ENCODE measurements at places on chromosomes 5 and 9. TPM values are rescaled to one million over a fixed set of nuclear protein-coding genes. Genes with fewer than 3 reads are reported as not detected.

DNA sequence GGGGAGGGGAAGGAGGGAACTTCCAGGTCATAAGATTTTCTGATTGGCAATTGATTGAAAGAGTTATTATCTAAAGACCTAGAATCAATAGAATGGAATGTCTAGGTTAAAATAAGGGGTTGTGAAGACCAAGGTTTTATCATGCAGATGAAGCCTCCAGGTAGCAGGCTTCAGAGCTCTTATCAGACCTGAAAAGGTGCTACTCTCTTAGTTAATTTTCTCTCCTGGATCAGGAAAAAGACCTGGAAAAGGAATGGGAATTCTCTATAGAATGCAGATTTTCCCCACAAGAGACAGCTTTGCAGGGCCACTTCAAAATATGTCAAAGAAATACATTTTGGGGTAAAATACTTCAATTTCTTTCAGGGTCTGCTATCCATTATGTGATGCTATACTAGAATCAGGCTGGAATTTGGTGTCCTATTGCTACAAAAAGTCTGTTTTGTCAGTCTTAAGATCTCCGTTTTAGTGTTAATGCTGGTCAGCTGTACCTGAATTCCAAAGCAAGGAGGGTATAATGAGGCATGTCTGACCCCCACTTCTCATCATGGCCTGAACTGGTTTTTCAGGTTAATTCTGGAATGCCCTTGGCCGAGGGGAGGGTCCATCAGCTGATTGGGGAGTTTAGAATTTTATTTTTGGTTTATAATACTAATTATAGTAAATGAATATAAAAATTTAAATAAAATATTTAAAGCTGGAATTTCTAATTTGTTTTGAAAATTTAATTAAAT, 16.6 kb upstream of the STOM start:
- H3K27me3 ChIP-seq = no peaks in the 10 kb centered on the region

GRCh38 chr9:81141961-81142360, 547.4 kb downstream of the TLE1 start:
- H3K27ac ChIP-seq = no peak overlapping the region
- no peak overlapping the region for H3K4me3 ChIP-seq
- no peaks in the 10 kb centered on the region for H3K36me3 ChIP-seq
- no peaks in the 10 kb centered on the region for H3K4me1 ChIP-seq
- no peaks in the 10 kb centered on the region for H3K27me3 ChIP-seq
- DNase-seq = no peak

DNA sequence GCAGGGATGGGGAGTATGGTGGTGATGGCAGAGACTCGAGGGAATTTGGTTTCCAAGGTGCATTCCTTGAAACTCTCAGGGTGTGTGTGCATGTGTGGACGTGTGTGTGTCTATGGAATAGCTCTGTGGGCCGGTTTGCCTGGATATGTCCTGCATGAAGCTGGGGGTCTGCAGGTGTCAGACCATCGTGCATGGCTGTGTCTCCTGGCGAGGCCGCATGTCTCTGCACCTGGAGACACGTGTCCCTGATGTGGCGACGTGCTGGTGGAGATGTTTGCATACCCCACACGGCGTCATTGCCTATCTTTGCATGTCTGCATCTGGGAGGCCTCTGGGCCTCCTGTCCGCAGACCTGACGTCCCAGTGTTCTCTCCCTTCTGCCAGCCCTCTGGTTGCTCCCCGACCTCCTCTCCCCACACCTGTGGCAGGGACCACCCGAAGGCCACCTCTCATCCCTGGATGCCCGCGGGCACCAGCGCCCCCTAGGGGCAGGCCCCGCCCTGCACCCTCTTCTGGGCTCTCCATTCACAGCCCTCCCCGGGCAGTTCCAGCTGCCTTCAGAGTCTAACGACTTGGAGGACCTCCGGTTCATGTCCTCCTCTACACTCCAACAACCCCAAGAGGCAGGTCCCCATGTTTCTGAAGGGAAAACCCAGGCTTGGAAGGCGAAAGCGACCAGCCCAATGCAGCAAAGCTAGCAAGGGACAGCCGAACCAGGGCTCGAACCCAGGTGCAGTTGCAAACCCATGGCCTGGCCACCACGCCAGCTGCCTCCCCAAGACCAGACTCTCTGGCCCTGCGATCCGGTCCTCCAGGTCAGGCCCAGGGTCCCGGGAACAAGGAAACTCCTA, 88.6 kb downstream of the LMX1B start:
- no peaks in the 10 kb centered on the region for H3K36me3 ChIP-seq
- H3K27me3 ChIP-seq = no peaks in the 10 kb centered on the region
- H3K27ac ChIP-seq = no peak overlapping the region
- H3K4me1 ChIP-seq = no peaks in the 10 kb centered on the region

GRCh38 chr5:107483231-107484024, 187.3 kb downstream of the EFNA5 start:
- no peak overlapping the region for H3K4me3 ChIP-seq
- H3K4me1 ChIP-seq = peaks cover 12% of the 10 kb centered on the region
- H3K27me3 ChIP-seq = no peaks in the 10 kb centered on the region

- H3K36me3 ChIP-seq = peaks cover 2% of the 10 kb centered on the region
- H3K4me3 ChIP-seq = no peak overlapping the region
- no peak for DNase-seq
- H3K27ac ChIP-seq = no peak overlapping the region
These were observed 91.5 kb downstream of the SMARCA2 start for GRCh38 chr9:2106666-2107065.

DNA sequence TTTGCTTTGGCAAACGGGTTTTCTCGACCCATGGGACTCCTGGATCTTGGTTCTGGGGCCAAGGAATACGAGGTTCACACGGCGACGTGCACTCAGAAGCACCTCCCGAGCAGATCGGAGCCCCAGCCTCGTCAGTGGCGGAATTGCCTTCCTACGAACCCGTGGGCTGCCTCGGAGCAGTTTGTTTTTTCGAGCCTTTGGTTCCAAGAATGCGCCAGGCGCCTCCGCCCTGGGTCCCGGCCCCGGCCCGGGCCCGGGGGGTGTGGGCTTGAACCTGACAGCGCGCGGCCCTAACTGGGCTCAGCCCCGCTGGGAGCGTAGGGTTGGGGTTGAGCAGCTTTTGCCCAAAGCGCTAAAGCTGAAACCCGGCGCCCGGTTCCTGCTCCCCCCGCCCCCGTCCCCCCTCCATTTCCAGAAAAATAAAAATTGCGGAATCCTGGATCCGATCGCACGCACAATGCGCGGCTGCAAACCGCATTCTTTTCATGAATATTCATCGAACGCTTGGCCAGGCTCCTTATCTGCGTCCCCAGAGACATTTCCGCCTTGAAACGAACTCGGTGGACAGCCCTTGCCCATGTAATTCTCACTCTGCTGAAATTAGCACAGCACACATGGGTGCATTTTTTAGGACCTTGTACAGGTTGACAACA, 1.0 kb downstream of the BASP1 start:
- peak overlapping the region; percentile 86 for H3K27ac ChIP-seq
- DNase-seq = peak; percentile 56
- no peaks in the 10 kb centered on the region for H3K36me3 ChIP-seq
- peaks cover 24% of the 10 kb centered on the region for H3K4me1 ChIP-seq
- H3K27me3 ChIP-seq = no peaks in the 10 kb centered on the region

DNA sequence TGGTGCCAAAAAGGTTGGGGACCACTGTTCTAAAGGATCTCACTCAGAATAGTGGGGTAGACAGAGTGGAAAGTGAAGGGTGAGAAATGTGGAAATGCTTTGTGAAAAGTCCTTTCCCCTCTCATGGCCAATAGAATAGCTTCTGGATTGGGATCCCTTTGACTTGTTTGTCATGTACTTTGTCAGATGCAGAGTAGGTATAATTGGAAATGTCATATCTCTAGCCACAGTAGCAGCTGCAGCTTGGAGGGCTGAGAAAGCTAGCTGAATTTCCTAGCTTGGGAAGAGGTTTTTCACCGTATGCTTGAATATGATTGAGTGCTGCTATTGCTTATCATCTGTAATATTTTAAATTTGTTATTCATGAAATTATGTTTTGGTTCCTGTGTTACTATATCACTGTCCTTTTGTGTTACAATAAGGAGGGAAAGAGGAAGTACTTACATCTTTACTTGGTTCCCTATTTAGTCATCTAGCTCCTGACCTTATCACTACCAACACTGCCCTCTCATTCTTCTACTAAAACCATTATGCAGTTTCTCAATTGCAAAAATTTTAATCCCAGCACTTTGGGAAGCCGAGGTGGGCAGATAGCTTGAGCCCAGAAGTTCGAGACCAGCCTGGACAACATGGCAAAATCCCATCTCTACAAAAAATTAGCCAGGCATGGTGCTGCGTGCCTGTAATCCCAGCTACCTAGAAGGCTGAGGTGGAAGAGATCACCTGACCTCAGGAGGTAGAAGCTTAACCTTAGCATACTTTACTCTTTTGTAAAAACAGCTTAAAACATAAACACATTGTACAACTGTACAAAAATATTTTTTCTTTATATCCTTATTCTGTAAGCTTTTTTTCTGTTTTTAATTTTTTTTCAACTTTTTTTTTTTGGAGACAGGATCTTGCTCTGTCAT, 12.4 kb downstream of the SLC30A5 start:
- no peak overlapping the region for H3K27ac ChIP-seq
- no peak for DNase-seq
- no peaks in the 10 kb centered on the region for H3K4me1 ChIP-seq
- no peak overlapping the region for H3K4me3 ChIP-seq
- H3K36me3 ChIP-seq = peaks cover 8% of the 10 kb centered on the region
- no peaks in the 10 kb centered on the region for H3K27me3 ChIP-seq

- H3K4me3 ChIP-seq = no peak overlapping the region
- no peak overlapping the region for H3K27ac ChIP-seq
- H3K36me3 ChIP-seq = no peaks in the 10 kb centered on the region
- peaks cover 22% of the 10 kb centered on the region for H3K4me1 ChIP-seq
- peak; percentile 53 for DNase-seq
These were observed 5.4 kb downstream of the NACC2 start for GRCh38 chr9:136089697-136090045.

DNA sequence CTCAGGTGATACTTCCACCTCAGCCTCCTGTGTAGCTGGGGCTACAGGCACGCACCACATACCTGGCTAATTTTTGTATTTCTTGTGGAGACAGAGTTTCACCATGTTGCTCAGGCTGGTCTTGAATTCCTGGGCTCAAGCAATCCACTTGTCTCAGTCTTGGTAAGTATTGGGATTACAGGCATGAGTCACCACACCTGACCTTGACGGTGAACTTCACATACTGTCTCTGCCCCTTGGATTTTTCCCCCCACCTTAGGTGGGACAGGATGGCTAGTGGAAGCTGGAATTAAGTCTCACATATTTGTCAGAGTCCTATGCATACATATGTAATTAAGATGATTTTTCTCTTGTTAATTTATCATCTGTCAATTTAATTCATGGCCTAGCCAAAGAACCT, 20.9 kb upstream of the RFK start:
- H3K4me3 ChIP-seq = no peak overlapping the region
- no peaks in the 10 kb centered on the region for H3K36me3 ChIP-seq
- H3K27ac ChIP-seq = peak overlapping the region; percentile 76
- H3K27me3 ChIP-seq = no peaks in the 10 kb centered on the region
- peaks cover 30% of the 10 kb centered on the region for H3K4me1 ChIP-seq

- no peaks in the 10 kb centered on the region for H3K27me3 ChIP-seq
- H3K4me1 ChIP-seq = no peaks in the 10 kb centered on the region
These were observed 1193.3 kb upstream of the CDH6 start for GRCh38 chr5:30000231-30000630.

- H3K36me3 ChIP-seq = no peaks in the 10 kb centered on the region
- peak overlapping the region; percentile 94 for H3K4me3 ChIP-seq
- H3K27me3 ChIP-seq = no peaks in the 10 kb centered on the region
- peaks cover 36% of the 10 kb centered on the region for H3K4me1 ChIP-seq
These were observed 672 bp downstream of the MSANTD3 start for GRCh38 chr9:100427366-100428263.

DNA sequence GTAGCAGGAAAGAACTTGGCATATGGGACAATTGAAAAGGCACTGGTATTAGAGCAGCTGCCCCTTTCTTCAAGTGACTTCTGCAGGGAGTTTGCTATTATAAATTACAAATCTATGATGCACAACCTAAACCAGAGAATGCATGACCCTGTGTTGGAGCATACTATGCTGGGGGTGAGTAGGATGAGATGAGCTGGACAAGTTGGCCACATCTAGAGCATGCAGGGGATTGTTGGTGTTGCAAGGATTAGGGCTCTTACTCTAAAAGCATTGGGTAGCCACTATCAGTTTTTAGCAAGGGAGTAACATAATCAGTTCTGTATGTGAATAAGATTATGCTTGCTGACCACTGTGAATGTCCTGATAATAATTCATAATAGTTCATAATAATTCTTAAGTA, 186.7 kb downstream of the KIAA0825 start:
- no peak for DNase-seq
- no peaks in the 10 kb centered on the region for H3K36me3 ChIP-seq
- H3K27ac ChIP-seq = no peak overlapping the region
- H3K4me1 ChIP-seq = peaks cover 10% of the 10 kb centered on the region

- DNase-seq = no peak
- no peaks in the 10 kb centered on the region for H3K36me3 ChIP-seq
- H3K27ac ChIP-seq = no peak overlapping the region
- H3K4me3 ChIP-seq = no peak overlapping the region
- H3K4me1 ChIP-seq = no peaks in the 10 kb centered on the region
- H3K27me3 ChIP-seq = no peaks in the 10 kb centered on the region
These were observed 40.5 kb downstream of the IRX4 start for GRCh38 chr5:1842004-1842819.

DNA sequence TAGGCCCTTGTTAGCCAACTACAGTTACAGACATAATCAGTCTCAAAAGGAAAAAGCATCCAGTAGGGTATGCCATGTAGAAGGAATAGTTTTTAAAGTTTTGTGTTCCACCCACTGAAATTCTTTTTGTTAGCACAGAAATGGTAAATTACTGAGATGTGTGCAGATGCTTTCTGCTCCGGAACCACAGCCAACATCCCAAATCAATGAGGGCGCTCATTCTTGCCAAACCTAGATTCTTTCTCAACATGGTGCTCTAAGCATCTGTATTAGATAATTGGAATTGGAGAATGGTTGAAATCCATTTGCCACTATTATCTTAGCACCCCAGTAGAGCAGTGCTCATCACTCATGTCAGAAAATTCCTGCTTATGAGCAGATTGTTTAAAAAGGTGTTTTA, 127.8 kb downstream of the SEC61B start:
- DNase-seq = no peak
- H3K27ac ChIP-seq = no peak overlapping the region
- no peaks in the 10 kb centered on the region for H3K36me3 ChIP-seq

SPINK7 gene
- not detected for polyA plus RNA-seq

PTGES gene
- not detected for polyA plus RNA-seq

TAF1L gene
- not detected for polyA plus RNA-seq

All from endothelial cell of umbilical vein (primary cell).